ENCODE measurements at places on chromosomes 6 and 20.

- DNase-seq: no peak
Observed at GRCh38 chr20:63744158-63744557, 4.6 kb downstream of the SLC2A4RG start.

DNA sequence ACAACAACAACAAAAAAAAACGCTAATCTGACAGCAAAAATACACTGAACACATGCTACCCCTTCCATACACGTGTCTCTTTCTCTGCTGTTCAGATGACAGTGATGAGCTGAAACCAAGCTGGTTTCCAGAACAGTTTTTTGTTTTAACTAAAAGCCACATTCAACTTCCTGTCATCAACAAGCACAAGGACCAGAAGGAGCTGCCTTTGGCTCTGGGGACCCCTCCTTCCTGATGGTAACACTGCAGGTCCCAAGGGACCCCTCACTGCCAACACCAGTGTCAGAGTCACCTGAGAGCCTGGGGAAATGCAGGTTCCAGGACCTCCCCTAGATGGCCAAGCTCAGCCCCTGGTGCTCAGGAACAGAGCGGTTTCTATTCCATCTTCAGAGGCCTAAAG is 6.0 kb downstream of the CST7 start:
- peak; percentile 66 for DNase-seq

GRCh38 chr20:1927217-1927616 is 32.0 kb downstream of the SIRPA start:
- DNase-seq: peak; percentile 58

DNA sequence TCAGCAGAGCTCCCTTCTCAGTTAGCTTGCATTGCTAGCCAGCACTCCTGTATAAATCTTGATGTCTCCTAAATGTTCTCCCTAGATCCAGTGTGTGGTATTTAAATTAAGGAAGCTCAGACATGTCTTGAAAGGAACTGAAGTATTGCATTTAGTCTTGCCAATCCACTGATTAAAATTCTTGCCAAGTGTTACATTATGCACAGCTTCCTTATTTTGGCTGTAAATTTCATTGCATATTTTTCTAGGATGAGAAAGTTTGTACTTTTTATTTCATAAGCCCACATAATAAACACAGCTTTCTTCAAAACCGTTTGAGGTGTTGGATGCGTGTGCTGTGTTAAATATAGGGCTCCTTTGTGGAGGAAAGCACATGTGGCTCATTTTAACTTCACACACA is 329.8 kb upstream of the FLRT3 start:
- no peak for DNase-seq

GRCh38 chr20:64025101-64025825 is 10.7 kb upstream of the C20orf204 start:
- DNase-seq: no peak

GRCh38 chr6:91483415-91484105 is 896.7 kb upstream of the MAP3K7 start:
- DNase-seq: no peak

DNA sequence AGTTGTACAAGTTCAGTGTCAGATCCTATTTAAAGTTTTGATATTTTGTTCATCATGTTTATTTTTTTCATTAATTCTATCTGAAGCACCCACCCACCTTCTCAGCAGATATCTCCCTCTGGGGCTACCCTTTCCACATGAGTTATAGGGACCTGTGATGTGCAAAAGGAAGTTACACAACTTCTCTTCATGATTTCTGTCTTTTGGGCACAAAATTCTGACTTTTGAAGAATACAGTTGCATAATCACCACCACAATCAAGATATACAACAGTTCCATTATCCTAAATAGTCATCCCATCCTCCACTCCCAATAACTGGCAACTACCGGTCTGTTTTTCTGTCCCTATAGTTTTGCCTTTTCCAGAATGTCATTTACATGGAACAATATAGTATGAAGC is 13.8 kb upstream of the FUCA2 start:
- DNase-seq: peak; percentile 80

- no peak for DNase-seq
Observed at GRCh38 chr6:85453490-85453889, 3.6 kb downstream of the NT5E start.

GRCh38 chr6:90319044-90319443 is 22.4 kb upstream of the BACH2 start:
- DNase-seq: no peak

- no peak for DNase-seq
Observed at GRCh38 chr6:84358581-84358980, 131.1 kb upstream of the CEP162 start.

GRCh38 chr6:149925974-149926777 is 3.3 kb upstream of the RAET1G start:
- peak; percentile 60 for DNase-seq

GRCh38 chr6:106746652-106747051 is 117.3 kb downstream of the QRSL1 start:
- no peak for DNase-seq

- DNase-seq: no peak
Observed at GRCh38 chr6:25476126-25476525, 175.9 kb upstream of the SCGN start.

DNA sequence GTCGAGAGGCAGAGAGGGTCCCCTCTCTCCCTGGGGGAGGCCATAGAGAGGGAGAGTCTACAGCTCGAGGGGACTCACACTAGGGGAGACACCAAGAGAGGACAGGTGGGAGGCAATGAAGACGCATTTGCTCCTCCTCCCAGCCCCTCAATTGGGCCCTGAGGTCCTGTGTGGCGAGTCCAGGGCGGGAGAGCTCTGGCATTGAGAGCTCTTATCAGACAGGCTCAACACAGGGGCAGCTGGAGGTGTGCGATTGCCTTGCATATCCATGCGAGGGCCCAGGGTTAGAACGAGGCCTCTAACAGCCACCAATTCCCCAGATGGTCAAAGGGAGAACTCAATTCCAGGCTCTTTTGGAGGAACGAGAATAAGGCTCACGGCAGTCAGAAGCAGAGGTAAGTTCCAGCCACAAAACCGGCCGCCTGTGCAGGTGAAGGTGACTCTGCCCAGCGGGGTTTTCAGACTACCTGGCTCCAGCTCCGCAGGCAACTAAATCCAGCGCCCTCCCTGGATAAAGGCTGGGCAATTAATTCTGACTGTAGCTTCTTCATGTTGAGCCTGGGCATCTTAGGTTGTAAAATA is 94.0 kb upstream of the MPC1 start:
- DNase-seq: no peak

- DNase-seq: no peak
Observed at GRCh38 chr6:163170294-163170883, 244.1 kb upstream of the QKI start.

GRCh38 chr6:1264619-1265445 is 47.1 kb upstream of the FOXQ1 start:
- no peak for DNase-seq

Measured in MV-4-11 (cell line).